ENCODE measurements at places on chromosomes 5 and 9.

- no peak for DNase-seq
Measured at GRCh38 chr5:60977956-60978737, 33.1 kb downstream of the NDUFAF2 start.

DNA sequence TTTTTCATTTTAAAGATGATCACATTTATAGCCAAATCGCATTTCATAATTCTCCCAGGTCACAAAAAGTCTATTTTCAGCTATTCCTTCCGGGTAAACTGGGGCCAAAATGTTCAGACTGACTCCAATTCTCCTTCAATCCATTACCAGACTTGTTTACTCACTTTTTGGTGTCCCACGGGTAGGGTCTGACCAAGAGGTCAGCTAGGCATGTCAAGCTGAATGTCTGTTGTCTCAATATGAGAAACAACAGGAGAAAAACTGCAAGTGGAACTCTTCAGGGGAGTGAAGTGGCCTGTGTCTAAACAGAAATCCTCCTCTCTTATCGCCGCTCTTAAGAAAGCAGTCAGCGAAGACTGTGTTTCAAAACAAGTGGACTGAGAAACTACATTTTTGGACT lies 171.3 kb downstream of the APBA1 start:
- DNase-seq = no peak

GRCh38 chr5:77945874-77946273 lies 169.7 kb upstream of the TBCA start:
- no peak for DNase-seq

- no peak for DNase-seq
Measured at GRCh38 chr9:120928015-120928482, 1.5 kb upstream of the TRAF1 start.
